ENCODE measurements at places on chromosomes 12 and 14.

GRCh38 chr14:30935445-30935844 lies 61.1 kb downstream of the COCH start:
- no peak for DNase-seq

DNA sequence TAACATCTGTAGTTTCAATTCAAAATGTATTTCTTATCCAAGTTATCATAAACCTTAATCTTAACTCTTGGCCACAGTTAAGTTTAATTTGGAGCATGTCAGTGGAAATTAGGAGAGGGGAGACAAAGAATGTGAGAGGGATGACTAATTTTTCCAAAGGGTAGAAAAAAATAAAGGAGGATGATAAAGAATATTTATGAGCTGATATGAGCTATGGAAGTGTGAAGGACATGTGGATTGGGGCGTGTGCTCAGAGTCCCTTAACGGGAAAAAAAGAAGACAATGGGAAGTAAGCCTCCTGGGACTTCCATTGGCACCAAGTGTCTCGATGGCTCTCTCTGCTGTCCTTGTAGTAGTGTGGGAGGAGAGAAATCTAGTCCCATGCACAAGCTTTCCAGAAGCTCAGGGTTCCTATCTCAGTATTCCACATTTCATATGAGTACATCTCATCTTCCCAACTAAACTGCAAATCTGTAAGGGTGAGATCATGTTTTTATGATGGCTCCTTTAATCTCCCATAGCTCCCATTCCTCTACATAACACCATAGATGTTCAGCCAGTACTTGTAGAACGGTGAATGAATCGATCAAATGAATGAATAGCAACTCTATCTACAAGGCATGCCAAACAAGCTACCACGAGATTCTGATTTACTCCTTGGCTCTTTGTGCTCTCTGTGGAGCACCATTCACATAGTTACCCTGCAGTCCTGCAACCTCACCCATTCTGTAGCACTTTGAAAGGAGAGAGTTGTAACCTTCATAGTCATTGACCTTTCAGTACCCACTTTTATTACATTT lies 27.4 kb downstream of the BCL2L14 start:
- DNase-seq: no peak

DNA sequence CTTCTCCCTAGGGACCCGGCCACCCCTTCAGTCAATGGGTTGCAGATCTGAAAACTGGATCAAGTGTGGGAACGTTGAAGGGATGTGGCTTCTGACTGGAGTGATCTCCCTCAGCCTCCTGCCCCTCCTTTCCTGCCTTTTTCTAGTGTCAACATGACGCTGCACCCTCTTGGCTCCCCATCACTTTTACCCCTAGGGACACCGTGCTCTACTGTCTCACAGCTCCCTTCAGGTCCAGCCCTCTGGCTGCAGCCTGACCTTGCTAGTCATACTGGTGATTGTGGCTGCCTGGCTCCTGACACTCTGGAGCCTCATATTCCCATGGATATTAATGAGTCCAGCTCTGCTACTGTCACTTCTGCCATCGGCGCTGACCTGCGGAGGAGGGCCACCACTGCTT lies 51.5 kb upstream of the RASSF3 start:
- DNase-seq: no peak

- no peak for DNase-seq
These were observed 210.8 kb upstream of the FLRT2 start for GRCh38 chr14:85319101-85319500.

- DNase-seq: no peak
These were observed 19.2 kb downstream of the PELI2 start for GRCh38 chr14:56137453-56137807.

- DNase-seq: no peak
These were observed 105.7 kb downstream of the PDE3A start for GRCh38 chr12:20474016-20474415.

GRCh38 chr12:122721057-122721545 lies 4.5 kb upstream of the HCAR3 start:
- DNase-seq: no peak

Data from activated CD4-positive, alpha-beta T cell treated with anti-CD3 and anti-CD28 coated beads, Interleukin-2, amount 10 ng/mL, durations not matched to agents 7 days and 5 days (primary cell).